ENCODE measurements at places on chromosomes 12 and 14.

DNA sequence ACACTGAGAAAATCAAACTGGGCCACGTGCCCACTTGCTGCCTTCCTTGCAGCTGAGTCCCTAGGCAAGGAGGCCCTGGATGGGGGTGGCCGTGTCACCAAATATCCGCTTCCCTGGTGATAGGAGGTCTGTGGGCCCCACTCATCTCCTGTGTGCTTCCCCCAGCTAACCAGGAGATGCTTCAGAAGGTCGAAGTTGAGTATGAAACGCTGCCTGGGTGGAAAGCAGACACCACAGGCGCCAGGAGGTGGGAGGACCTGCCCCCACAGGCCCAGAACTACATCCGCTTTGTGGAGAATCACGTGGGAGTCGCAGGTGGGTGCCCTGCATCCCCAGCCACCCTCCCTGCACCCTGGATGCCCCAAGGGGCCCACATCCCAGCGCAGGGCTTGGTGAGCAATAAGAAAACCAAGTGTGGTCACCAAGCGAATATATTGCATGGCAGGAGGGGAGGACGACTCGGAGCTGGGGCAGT lies 6.8 kb upstream of the SIVA1 start:
- DNase-seq: no peak

DNA sequence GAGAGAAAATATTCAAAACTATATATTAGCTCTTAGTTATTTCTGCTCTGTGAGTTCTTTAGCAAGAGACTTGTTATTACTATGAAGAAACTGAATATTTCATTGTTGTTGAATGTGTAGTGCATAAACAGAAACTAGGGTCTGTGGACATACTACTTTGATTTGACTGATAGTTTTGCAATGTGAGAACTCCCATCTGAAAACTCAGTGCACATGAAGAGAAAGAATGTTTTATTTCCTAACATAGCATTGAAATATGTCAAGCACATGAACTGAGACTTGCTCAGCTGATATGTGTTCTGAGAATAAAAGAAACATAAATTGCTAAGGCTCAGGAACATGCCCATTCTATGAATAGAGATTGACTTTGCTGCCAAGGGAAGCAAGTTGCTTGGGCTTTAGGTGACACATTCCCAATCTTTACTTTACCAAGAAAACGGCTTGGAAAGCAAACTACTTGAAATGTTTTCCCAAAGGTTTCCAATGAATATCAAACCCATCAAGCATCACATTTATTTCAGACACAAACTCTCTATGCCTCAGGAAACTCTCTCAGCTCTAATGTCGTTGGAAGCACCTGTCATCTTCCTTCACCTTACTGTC lies 290.4 kb downstream of the SLC16A7 start:
- DNase-seq: no peak

DNA sequence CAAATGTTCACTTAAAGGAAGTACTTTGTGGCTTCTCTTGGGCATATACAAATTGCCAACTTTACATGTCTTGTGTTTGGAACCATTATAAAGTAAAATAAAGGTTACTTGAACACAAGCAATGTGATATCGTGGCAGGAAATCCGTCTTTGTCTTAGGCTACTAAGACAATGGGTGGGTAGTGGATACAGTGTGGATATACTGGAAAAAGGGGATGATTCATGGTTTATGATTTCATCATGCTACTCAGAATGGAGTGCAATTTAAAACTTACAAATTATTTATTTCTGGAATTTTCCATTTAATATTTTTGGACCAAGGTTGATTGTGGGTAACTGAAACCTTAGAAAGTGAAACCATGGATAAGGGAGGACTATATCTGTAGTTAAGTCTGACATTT lies 48.4 kb downstream of the MYRFL start:
- no peak for DNase-seq

DNA sequence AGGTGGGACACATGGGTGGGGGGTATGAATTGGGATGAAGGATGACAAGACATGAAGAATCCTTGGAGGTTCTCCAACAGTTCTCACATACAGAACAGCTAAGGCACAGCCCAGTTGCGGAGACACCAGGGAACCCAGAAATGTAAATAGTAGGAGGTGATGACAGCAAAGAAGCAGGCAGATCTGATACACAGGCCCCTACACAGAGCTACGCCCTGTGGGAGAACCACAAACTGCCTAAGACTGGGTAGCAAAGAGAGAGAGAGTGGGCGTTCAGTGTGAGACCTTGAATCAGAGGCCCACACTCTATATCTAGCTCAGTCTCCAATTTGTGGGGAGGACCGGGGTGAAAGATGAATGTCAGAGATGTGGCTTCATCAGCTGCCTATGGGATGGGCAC lies 9.5 kb upstream of the NUMB start:
- no peak for DNase-seq

DNA sequence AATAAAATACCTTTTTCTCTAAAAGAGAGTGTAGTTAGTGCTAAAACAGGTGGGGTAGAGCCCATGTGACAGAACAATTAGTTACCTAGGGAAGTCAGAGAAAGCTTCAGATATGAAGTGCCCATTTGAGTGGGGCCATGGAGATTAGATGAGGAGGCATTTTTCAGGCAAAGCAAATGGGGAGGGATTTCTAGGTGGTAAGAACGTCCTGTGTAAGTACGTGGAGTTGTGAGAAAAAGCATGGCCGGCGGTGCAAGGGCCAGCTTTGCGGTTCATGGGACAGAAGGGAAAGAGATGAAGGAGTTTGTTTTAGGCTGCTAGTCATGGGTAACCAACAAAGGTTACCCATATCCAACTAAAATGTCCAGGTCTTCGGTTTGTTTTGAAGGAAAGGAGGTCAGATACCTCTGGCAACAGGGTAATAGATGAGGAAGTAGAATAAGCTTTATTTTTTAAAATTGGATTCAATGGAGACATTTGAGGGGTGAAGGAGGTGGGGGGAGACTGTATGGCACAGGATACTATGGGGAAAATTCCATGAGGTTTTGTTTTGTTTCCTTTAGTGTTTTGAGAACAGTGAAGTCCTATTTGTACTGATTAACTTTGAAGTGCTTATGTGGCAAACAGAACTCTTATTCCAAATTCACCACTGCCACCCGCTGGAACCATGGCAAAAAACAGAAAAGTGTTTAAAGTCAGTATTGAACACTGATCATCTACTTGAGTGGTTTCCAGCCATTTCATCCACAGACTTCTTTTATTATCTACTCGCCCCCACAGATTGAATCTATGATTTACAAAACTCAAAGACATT lies 10.0 kb upstream of the SNRPF start:
- no peak for DNase-seq

DNA sequence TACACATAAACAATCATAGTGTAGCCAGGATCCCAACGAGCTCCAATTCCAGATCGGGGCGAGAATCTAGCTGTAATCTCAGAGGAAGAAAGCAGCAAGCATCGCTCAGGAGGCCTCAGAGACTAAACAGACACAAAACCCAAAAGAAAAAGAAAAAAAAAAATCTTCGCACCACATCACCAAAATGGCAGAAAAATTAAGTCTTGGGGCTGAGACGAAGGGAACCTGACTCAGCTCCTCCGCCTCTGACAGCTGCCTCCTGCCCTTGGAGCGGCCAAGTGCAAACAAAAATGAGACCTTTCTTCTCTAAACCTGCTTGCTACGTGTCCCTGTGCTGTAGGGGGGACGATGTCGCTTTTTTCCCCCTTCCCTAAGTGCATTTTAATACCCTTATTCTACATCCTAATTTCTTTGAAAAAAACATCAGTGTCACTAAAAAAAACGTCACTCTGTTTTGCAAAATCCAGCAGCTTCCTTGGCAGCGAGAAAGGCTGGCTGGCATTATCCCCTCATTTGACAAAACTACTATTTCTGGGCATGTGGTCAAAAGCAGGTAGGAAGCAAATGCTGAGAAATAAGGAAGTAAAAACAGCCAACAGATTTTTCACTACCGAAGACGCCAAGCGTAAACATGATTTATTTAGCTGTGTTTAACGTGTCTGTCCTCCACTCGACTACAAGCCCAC lies 30.5 kb downstream of the BCL11B start:
- no peak for DNase-seq

DNA sequence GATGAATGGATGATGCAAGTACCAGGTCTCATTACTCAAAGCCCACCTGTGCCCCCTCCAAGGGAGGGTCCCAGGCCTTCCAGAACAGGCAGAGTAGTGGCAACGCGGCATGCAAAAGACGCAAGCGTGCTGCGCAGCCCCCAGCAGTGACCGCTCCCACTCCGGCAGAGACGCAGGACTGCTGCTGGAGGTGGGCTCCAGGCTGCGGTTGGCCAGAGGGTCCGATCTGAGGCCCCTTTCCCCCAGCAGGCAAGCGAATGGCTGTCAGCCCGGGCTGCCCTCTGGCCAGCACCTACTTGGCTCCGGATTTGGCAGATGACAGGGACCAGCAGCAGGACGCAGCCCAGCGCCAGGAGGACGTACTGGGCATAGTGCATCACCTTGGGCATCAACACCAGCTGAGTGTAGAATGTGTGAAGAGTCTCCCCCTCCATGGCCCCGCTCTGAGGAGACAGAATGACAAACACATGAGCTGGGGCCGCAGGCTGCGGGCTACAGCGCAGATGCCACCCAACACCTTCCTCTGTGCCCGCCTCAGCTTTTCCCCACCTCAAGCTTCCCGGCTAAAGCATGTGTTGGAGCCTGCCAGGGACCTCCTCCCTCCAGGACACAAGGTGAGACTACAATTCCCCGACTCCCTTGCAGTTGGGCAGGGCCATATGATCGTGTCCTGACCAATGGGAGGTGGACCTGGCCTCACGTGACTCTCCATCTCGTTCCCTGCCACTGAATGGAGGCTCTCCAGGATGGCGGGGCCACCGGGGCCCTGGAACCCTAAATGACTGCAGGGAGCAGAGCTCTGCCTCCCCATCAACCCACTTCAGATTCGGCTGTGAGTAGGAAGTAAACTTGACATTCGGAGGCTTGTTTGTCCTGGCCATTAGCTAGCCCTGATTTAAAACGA lies 77.4 kb downstream of the SCARB1 start:
- DNase-seq: no peak

Data from stimulated activated CD8-positive, alpha-beta memory T cell treated with anti-CD3 and anti-CD28 coated beads, Interleukin-2, amount 100 ng/mL, for 1 hour (primary cell).